Ascending aorta (tissue), 2 donors: ENCODE measurements at places on chromosomes 11 and 22.

DNA sequence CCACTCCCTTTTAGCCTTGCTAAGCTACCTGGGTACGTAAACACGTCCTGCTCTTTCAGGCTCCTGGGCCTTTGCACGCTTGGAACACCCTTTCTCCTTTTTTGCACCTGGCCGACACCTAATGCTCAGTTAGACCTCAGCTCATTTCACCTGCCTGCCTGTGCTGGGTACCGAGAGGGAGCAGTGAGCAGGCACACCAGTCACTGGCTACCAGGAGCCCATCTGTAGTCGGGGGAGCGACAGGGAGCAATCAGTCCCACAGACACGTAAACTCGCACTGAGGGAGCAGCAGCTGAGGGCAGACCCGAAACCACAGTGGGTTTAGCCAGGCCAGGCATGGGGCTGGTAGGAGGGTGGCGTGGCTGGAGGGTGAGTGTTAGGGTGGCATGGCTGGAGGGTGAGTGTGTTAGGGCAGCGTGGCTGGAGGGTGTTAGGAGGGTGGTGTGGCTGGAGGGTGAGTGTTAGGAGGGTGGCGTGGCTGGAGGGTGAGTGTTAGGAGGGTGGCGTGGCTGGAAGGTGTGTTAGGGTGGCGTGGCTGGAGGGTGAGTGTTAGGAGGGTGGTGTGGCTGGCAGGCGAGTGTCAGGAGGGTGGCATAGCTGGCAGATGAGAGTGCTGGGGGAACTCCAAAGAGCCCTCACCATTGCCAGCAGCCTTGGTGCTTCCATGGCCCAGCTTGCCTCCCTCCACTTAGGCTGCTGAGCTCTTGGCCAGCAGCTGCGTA is 6.4 kb upstream of the GTSE1 start:
- no peak for DNase-seq

GRCh38 chr22:30605449-30606110 is 1.4 kb upstream of the TCN2 start:
- DNase-seq, result no peak

DNA sequence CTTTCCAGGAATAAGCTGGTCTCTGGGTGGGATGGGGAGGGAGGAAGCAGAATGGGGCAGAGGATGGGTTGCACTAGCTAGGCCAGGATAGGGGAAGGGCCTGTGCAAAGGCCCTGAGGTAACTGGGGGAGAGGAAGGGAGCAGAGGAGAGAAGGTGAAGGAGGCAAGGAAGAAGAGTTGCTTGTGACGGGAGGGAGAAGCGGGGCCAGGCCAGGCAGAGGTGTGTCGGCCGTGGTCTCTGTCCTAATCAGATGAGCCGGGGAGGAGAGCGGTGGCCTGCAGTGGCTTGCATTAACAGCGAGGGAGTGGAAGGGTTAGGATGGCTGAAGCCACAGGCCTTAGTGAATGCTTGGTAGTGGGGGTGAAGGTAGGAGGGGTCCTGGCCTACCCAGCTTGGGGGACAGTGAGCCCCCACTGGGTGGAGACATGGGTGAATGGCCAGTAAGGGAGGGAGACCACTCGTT is 6.0 kb upstream of the DERL3 start:
- no peak for DNase-seq

- no peak for DNase-seq
Observed at GRCh38 chr11:81895258-81895657, 838.4 kb downstream of the FAM181B start.

DNA sequence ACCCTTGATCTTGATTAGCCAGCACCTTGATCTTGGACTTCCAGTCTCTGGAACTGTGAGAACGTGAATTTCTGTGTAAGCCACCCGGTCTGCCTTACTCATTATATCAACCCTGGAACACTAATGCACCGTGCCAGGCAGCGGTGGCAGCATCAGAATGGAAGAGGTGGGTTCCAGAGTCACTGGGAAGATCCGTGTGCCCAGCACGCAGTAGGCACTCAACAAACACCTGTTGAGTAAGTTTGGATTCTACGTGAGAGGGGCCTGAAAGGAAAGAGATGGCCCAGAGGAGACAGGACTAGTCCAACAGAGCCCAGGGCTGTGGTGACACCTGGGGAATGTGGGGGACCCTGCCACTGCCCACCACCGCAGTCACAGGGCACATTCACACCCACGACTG is 6.6 kb upstream of the UPK3A start:
- no peak for DNase-seq

GRCh38 chr22:36644333-36644757 is 59.2 kb downstream of the CACNG2 start:
- no peak for DNase-seq

- DNase-seq, result no peak
Observed at GRCh38 chr22:39230261-39231196, 14.3 kb downstream of the PDGFB start.

DNA sequence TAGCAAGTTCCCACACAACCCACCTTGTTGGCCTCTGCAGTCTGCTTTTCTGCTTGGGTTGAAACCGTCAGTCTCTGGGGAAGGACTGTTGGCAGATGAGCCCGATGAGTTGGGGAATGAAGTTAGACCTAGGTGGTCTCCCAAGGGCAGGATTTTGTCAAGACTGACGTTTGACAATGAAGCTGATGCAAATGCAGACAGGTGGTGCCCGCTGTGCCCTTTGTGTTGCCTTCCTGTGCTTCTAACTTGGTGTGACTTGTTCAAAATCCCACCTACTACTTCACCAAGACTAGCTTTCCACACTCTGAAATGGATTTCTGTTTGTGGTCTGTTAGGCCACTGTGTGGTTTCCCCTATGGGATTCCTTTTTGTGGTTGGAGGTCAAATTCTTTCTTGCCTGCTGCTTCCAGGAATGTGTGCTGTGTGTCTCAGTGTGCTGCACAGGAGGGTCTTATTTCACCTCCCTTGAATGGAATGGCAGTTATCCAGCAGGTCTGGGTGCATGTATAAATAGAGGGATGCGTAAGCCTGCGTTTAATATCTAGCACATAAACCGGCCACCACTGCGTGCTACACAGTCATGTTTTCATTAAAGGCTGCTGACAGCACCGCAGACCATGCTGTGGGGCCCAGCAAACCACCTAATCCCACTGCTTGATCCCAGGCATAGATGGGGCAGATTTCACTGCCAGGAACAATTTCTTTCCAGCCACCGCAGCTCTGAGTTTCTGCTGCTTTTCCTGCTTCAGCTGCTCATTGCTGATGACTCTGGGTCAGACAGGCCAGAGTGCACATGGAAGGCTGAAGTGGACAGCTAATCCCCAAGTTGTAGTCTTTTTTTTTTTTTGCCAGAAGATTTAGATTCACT is 44.8 kb downstream of the ADAMTS8 start:
- no peak for DNase-seq

DNA sequence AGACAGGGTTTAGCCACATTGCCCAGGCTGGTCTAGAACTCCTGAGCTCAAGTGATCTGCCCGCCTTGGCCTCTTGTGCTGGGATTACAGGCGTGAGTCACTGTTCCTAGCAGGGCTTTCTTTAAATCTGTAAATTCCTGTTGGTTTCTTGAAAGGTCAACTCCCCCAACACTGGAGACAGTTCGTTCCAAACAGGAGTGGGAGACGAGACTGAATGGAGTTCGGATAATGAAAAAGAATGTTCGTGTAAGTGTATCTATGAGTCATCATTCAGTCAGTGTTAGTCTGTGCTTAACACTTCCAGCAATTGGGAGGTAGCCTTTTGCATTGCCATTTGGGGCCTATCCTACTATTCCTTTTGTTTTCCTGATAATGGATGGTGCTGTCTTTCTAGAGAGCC is 10.0 kb upstream of the BACE1-AS start:
- no peak for DNase-seq

DNA sequence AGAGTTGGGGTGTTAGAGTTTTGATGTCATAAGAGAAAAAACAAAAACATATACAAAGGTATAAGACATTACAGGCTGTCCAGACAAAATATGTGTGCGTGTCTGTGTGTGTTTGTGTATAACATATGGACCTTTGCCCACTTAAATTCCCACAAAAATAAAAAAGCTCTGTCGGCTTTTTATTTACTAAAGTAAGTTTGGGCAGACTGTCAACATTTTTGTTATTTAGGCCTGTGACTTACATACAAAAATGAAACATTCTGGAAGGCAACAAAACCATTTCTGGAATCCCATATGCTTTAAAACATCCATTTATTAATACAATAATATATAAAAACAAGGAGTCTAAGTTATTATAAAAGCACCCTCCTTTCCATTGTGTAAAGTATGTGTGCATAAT is 960.1 kb upstream of the FAT3 start:
- DNase-seq, result no peak

DNA sequence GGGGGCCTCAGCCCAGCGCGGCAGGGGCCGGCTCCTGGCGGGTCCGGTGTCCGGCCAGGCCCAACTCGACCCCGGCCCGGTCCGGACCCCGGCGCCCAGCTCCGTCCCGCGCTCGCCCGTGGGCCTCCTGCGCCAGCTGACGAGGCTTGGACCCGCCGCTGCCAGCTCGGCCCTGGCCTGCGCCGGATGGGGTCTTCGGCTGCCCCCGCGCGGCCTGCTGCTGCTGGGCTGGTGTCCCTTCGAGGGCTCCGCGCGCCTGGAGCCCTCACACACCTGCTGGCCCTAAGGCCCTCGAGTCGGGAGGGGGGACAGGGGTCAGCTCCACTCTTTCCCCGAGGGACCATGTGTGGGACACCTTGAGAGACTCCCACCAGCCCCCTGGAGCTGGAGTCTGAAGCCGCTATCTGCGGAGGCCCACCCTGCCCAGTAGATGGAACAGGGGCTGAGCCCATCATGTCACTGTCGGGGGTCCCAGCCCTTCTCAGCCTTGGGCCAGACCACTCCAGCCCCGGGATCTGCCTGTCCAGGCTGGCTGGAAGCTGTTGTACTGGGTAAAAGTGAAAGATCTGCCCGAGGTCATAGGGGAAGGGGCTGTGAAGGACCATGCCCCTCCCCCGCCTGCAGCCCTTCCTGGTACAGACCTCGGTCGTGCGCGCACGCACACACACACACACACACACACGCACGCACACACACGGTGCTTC is 768 bp upstream of the CDKN1C start:
- DNase-seq, result no peak

- DNase-seq, result no peak
Observed at GRCh38 chr11:16404781-16405285, 48.5 kb upstream of the SOX6 start.

DNA sequence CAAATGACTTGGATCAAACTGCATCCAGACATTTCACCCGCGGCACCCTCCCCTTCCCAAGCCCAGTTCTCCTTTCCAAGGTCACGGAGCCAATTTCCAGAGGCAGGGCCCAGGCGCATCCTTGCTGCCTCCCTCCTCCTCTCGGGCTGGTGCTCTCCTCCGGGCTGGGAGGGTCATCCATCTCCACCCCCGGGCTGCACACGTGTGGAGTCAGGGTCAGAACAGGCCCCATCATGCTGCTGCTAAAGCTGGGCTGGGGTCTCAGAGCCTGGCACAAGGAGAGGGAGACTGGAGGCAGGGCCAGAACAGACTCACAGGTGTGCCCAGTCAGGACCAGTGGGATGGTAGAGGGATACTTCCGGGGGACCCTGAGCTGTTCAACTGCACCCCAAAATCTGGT is 14.0 kb downstream of the RSPH14 start:
- no peak for DNase-seq

DNA sequence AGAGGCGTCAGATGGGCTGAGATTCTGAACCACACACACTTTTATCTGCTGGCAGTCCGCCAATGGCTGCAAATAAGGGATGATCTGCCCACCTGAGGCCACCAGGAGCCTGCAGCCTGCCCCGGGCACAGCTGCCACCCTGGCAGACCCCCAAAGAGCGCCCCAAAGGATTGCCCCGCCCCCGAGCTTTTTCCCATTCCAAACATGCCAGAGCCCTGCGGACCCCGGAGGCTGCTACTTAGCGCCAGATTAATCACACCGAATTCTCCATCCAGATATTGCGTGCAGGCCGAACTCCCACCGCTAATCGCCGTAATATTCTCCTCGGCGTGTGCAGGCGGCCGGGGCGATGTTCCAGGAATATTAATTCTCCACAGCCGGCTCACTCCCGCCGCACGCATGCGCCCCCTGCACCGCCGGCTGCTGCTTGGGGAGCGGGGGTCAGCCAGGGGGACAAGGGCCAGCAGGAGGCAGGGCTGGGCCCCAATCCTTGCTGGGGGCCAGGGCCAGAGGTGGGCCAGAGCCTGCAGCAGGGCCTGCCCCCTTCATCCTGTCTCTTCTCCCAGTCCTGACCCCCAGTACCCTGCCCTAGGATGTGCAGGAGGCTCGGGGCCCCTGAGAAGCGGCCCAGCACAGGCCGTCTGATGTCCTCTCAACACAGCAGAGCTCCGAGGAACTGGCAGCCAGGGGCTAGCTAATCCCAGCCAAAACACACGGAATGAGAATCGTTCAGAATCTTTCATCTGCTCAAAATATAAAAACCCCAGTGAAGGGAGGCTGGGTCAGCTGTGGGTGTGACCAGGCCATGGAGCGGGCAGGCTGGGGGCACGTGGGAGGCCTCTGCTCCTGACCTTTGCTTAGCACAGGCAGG is 19.5 kb upstream of the TCF20 start:
- no peak for DNase-seq

GRCh38 chr11:115872416-115872815 is 368.2 kb upstream of the CADM1 start:
- no peak for DNase-seq

- no peak for DNase-seq
Observed at GRCh38 chr11:79353706-79354105, 87.1 kb downstream of the TENM4 start.

DNA sequence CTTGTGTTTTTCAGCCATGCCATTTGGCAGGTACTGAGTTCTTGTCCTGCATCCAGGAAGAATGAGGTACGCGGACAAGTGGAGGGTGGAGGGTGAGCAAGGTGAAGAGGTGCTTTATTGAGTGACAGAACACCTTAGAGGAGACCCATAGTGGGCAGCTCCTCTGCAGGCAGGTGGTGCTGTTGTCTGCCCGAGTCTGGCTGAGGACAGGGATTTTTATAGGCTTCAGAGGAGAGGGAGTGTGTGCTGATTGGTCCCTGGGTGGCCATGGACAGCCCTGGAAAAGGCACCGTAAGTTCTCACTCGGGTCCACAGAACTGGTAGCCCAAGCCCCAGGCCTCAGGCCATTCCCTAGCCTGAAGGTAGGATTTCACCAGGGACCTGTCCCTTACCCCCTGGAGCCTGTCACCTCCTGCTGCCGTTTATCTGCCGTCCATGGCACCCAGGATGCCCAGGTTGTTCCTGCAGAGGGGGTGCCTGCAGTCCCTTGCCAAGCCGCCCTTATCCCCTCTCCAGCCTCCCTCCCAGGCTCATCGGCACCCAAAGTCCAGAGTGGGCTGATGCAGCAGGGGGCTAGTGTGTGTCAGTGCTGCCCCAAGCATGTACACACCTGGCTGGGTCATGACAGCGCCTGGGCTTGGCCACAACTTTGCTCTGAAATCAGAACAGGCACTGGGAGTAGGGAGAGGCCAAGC is 213.6 kb downstream of the LRRC4C start:
- DNase-seq, result no peak
